ENCODE measurements at places on chromosomes 5 and 9.

DNA sequence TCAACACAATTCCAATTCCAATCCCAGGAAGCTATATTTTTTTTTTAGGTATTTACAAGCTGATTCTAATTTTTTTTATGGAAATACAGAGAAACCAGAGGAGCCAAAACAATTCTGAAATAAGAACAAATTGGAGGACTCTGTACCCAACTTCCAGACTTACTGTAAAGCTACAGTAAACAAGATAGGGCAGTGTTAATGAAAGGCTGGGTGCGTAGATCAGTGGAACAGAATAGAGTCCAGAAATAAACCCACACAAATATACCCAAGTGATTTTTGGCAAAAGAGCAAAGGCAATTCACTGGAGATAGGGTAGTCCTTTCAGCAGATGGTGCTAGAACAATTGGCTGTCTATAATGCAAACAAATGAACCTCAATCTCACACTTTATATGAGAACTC is 50.6 kb downstream of the WHRN start:
- DNase-seq, result no peak

DNA sequence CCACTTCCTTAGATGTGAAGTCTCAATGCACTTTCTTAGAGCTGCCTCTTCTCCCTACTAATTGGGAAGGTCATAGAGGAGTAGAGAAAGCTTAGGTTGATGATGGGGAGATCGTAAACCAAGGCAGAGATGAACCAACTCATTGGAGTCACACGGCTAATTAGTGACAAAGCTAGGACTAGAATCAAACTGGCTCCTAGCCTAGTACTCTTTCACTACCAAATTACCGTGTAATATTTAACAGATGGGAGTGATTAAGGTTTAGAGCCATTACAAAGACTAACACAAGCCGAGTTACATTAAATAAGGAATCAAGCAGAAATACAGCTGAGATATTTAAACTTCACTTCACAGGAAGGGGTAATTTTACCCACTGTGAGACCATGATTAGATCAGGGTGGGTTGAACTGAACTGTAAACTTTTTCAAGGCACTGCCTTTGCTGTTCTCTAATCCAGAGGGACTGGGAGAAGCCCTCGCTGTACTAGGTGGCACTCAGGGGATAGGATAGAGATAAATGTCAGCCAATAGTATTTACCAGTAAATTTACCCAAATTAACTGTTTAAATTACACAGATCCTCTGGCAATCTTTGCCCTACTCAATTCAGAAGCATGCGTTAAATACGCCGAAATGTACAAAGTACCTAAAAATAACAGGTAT is 166.4 kb upstream of the PIK3R1 start:
- no peak for DNase-seq

DNA sequence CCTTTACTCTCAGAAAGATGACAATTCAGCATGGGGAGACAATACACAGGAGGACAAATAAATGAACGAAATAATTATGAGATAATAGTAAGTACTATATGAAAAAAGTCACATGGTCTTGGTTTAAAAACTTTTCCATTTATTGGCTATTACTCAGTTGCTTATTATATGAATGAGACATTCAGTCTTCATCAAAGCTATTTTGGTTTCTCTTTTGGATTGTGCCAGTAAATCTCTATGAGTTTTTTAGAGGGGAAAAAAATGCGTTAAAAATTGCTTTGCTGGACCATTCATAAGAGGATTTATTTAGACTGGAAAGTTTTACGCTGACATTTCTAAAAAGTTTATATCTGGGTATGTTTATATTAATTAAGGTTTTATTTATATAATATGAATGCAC is 137.7 kb downstream of the AOPEP start:
- DNase-seq, result no peak

DNA sequence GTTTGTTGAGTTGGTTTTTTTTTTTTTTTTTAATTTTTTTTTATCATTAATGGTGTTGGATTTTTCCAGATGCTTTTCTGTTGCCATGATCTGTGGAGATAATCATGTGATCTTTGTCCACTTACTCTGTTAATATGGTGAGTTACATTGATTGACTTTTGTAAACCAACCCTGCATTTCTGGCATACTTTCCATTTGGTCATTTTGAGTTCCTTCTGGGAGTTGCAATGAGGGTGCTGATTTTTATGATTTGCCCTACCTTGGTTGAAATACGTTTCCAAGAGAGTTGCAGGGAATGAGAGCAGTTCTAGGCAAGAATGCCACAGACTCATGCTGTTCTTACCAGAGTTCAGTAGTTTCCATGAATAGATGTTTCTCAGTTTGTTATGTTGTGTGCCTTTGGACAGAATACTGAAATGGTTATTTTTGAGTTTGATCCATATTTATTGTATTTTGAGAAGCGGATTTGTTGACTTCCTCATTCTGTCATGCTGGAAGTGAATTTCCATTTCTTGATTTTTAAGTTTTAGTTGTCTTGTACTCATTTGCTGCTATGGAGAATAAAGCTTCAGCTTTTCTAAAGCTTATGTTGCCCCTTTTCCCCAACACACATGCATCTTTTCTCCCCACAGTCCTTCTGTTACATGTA is 69.0 kb downstream of the SCAMP1 start:
- no peak for DNase-seq

DNA sequence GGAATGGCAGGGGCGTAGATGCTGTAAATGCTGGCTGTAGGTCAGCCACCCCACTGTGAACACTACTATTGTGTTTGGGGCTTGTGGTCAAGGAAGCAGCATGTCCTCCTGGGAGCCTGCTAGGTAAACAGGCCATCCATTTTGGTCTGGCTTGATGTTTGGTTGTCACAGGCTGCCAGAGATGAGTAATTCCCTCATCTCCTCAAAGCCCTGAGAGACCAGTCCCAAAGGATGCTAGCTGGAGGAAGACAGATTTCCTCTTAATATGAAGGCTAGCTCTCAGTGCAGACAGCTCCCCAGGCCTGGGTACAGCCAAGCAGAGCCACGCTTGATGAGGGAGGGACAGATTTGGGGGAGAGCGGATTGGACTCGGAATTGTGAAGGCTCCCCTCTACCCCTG is 72.5 kb upstream of the MAP1B start:
- no peak for DNase-seq

DNA sequence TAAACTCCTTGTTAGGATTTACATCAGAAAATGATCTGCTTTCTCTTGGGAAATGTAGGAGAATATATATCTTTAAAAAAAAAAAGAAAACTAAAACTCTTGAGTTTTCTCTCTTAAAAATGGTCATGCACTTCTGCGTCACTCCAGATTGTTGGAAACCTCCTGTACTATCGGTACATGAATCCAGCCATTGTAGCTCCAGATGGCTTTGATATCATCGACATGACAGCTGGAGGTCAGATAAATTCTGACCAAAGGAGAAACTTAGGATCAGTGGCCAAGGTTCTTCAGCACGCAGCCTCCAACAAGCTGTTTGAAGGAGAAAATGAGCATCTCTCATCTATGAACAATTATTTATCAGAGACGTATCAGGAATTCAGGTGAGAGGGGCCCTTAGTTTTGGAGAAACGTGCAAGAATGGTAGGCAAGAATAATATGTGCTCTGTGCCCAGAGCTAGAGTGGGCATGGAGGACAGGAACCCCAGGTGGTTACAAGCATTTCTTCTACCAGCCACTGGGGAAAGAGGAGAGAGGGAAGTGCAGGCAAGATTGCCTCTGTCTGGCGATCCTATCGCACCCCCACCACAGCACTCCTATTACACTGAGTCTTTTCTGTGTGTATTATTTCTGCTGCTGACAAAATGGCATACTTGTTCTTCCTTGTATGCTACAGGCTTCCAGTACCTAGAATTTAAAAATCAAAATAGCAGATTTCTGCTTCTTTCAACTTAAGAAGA is 41.4 kb upstream of the F2R start:
- no peak for DNase-seq

DNA sequence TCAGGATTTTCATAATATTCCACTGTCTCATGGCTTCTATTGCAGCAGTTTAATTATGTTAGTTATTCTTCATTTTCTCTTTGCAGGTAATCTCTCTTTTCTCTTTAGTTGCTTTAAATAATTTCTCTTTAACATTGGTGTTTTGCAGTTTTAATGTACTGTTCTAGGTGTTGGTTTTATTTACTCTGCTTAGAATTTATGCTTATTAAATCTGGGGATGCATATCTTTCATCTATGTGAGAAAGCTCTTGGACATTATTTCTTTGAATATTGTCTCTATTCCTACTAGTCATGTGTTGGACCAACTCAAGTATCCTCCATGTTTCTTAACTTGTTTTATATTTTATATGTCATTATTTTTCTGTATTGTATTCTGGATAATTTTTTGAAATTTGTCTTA is 218.7 kb upstream of the TUT7 start:
- DNase-seq, result no peak

- DNase-seq, result peak; percentile 29
Observed at GRCh38 chr9:124770359-124771020, 621 bp downstream of the NR6A1 start.

- DNase-seq, result peak; percentile 26
Observed at GRCh38 chr9:137689745-137690529, 71.1 kb downstream of the EHMT1 start.

GRCh38 chr5:163789870-163790269 is 284.5 kb downstream of the MAT2B start:
- DNase-seq, result no peak

- no peak for DNase-seq
Observed at GRCh38 chr9:98732801-98733200, 24.1 kb upstream of the GABBR2 start.

All from NCI-H524 (cell line).